HCT116 (cell line): ENCODE measurements at places on chromosomes 12 and 14. TPM values are rescaled to one million over a fixed set of nuclear protein-coding genes. Genes with fewer than 3 reads are reported as not detected.
A peak's percentile ranks its signal among the peaks of the same experiment; 100 is the strongest.

GRCh38 chr12:125683748-125684381 lies 618.6 kb downstream of the AACS start:
- no peak overlapping the region for H3K4me3 ChIP-seq
- no peaks in the 10 kb centered on the region for H3K27me3 ChIP-seq
- no peaks in the 10 kb centered on the region for H3K4me1 ChIP-seq
- DNase-seq = no peak
- no peaks in the 10 kb centered on the region for H3K36me3 ChIP-seq
- no peak overlapping the region for H3K27ac ChIP-seq

DNA sequence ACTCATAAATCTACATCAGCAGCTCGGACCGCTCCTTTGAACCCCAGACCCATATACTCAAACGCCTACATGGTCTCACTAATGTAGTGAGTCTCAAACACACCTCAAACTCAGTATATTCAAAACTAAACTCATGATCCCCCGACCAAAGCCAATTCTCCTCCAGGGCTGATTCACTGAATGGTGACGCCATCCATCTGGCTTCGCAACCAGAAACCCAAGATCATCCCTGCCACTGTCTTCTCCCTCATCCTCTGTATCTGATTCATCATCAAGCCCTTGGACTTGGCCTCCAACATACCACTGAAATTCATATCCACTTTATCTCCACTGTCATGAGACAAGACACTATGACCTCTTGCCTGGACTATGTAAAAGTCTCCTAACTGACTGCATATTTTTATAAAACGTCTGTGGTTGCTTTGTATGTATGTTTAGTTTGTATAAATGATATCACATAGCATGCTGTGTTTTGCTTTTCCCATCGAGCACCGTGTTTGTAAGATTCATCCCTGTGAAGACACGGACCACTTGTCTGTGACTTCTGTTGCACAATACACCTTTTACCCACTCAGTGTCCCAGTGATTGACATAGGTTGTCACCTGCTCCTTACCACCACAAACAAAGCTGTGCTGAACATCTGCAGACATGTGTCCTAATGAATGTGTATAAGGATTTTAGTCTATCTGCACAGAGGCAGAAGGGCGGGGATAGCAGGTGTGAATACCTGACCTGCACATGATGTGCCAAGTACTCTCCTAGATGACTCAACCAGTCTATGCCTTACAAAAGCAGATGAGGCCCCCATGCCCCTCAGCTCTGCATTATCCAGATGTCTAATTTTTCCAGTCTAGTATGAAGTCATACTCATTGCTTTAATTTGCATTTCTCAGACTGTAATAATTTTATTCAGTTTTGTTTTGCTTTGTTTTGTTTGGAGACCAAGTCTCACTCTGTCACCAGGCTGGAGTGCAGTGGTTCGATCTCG lies 76.9 kb downstream of the VWF start:
- H3K27ac ChIP-seq = no peak overlapping the region
- H3K36me3 ChIP-seq = no peaks in the 10 kb centered on the region
- H3K4me1 ChIP-seq = peaks cover 8% of the 10 kb centered on the region
- DNase-seq = no peak

DNA sequence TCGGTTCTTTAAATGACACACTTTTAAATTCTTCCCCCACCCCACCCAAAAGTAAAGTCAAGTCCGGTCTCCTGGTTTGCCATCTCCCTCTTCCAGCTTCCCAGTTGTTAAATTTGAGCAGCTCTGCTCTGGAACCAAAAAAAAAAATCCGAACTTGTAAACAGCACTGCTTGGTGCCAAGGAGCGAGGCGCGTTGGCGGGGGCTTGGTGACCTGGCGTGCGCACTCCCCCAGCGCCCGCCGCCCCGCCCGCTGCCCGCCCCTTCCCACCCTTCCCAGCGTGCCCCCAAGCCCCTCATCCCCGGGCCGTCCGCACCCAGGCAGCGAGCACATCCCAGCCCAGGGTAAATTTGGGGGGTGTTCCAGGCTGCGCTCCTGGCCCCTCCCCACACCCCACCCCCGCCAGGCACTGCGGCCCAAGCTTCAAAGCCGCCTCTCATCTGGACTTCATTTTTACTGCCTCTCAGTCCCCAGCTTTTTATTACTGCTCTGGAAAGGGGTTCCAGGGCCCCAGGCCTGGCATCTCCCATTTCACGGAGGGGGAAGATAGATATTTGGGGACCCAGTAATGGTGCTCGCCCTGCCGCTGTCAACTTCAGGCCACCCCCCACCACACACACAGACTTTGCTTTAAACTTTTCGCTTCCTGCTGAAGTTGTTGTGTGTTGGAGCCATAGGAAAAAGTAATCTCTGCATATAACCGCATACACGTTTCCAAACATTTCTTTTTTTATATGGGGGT lies 11.7 kb upstream of the ITGB7 start:
- no peak for DNase-seq
- H3K27me3 ChIP-seq = no peaks in the 10 kb centered on the region
- peak overlapping the region; percentile 99 for H3K27ac ChIP-seq
- peaks cover 2% of the 10 kb centered on the region; the same call in 1 of the 2 replicates for H3K36me3 ChIP-seq
- H3K4me3 ChIP-seq = peak overlapping the region; percentile 72
- H3K4me1 ChIP-seq = peaks cover 66% of the 10 kb centered on the region

DNA sequence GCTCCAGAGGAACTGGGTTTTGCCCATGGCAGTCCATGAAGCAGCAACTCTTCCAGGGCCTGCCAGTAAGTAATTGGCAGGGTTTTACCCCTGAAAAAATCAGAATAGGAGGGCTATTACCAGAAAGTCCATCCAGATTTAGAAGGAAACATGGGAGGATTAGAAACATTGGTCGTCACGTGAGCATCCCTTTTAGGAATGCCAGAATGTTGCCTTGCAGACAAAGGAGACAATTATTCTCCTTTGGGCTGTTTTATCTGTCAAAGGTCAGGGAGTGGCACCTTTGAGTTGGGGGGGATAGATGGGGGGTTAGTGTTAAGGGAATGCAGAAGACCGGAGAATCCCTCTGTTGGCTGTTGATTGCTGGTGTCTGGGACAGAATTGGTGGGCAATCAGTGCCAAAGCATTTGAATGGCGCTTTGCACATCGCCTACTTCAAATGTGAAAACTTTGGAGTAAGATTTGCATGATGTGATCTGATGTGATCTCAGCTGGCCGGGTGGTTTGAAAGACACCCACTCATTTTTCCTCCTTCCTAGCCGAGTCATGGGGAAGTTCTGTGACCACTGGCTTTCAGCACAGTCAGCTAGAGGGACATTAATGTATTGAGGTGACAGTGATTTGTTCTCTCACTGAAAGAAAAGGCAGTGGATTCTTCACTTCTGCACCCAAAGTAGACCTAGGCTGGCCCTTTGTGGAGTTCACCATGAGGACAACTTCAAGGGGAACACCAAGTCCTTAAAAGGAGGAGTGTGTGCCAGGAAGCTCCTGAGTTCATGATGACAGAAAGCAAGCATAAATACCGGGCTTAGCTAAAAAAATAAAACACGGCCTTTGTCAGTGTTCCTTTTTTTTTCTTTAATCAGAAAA lies 31.4 kb downstream of the FLVCR2 start:
- no peak overlapping the region for H3K4me3 ChIP-seq
- no peak overlapping the region for H3K27ac ChIP-seq
- no peaks in the 10 kb centered on the region for H3K4me1 ChIP-seq
- no peak for DNase-seq
- H3K27me3 ChIP-seq = no peaks in the 10 kb centered on the region
- H3K36me3 ChIP-seq = no peaks in the 10 kb centered on the region

GRCh38 chr12:52496590-52497071 lies 3.6 kb upstream of the KRT6A start:
- no peaks in the 10 kb centered on the region for H3K27me3 ChIP-seq
- DNase-seq = peak; percentile 80
- H3K4me1 ChIP-seq = peaks cover 29% of the 10 kb centered on the region

GRCh38 chr12:6699989-6700645 lies 498 bp downstream of the PIANP start:
- H3K4me1 ChIP-seq = peaks cover 9% of the 10 kb centered on the region
- H3K36me3 ChIP-seq = no peaks in the 10 kb centered on the region
- H3K4me3 ChIP-seq = no peak overlapping the region
- no peak overlapping the region for H3K27ac ChIP-seq
- no peaks in the 10 kb centered on the region for H3K27me3 ChIP-seq

- no peak for DNase-seq
- no peak overlapping the region for H3K4me3 ChIP-seq
- no peaks in the 10 kb centered on the region for H3K27me3 ChIP-seq
- no peak overlapping the region for H3K27ac ChIP-seq
- no peaks in the 10 kb centered on the region for H3K36me3 ChIP-seq
Observed at GRCh38 chr12:59191372-59191771, 271.1 kb upstream of the LRIG3 start.

GRCh38 chr14:101062601-101063000 lies 159.1 kb upstream of the RTL1 start:
- DNase-seq = no peak
- H3K27ac ChIP-seq = no peak overlapping the region
- H3K4me3 ChIP-seq = no peak overlapping the region
- H3K4me1 ChIP-seq = no peaks in the 10 kb centered on the region
- no peaks in the 10 kb centered on the region for H3K36me3 ChIP-seq

DNA sequence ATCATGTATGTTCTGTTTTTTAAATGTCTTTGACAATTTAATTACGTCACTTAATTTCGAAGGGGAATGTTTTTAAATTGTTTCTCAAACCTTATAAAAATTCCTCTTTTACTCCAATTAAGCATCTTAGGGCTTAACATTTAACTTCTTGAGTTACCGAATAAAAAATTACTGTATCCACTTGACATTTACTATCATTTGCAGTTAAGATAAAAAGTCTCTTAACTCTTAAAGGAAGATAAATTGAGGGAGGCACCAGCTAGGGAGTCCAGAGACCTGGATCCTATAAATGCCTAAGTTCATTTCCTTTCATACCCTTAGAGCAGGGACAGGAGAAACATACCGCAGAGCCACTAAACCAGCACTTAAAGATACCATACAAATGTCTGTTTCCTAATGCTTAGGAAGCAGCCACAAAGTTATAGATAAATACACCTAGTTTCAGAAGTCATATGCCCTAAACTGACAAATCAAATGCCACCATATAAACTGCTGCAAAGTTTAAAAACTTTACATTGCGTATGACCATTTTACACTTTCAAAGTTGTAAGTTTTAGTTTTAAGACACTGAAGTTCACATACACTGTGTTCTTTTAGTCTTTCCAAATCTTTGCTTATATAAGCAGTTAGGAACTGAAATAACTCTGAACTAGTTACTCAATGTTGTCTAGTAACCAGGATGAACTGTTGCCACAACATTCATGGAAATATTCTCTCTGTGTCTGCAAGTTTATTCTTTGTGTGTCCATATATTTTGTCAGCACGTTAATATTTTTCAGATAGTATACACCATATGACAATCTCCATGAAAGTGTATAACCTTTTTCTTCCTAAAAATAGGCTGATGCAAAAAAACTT lies 71.2 kb downstream of the GALNT4 start:
- H3K27ac ChIP-seq = no peak overlapping the region
- no peaks in the 10 kb centered on the region for H3K36me3 ChIP-seq
- H3K27me3 ChIP-seq = no peaks in the 10 kb centered on the region
- H3K4me3 ChIP-seq = no peak overlapping the region
- H3K4me1 ChIP-seq = peaks cover 6% of the 10 kb centered on the region; the same call in 1 of the 2 replicates

DNA sequence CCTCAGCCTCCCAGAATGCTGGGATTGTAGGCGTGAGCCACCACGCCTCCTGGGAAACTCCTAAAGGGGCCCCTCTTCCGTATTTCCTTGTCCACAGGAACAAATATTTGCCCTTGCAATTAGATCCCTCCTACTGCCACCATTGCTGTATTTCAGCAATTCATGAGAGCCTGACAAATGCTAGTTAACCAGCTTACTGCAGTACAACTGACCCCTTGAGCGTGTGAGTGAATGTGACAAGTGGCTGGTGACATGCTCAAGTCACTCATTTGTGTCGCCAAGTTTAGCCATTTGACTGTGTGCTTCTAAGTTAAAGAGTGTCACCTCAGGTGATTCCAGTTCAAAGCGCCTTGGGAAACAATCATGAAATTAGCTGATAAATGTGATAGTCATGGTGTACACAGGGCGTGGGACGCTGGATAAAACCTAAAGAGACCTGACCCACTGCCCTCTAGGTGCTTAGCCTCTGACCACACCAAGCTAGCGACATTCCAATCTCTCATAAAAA lies 56.1 kb upstream of the MAP1LC3B2 start:
- peaks cover 97% of the 10 kb centered on the region for H3K4me1 ChIP-seq
- H3K27me3 ChIP-seq = no peaks in the 10 kb centered on the region
- H3K27ac ChIP-seq = peak overlapping the region; percentile 94
- peak overlapping the region; percentile 15 for H3K4me3 ChIP-seq
- DNase-seq = no peak

DNA sequence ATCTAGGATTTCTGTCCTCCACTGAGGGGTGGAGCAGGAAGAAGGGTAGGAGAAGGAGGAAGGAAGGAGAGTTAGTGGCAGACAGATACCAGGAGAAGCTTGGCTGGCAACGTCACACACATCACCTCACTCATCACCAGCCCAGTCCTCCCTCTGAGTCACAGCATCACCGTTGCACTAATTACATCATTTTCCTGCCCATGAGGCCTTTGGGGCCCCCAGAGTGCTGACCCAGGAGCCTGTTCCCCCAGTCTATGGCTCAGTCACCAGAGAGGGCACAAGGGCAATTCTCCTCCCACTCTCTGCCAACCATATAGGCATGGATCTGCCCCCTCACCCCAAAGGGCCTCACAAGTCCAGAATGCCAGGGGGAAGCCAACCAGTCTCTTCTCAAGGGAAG lies 4.6 kb downstream of the RND1 start:
- H3K4me3 ChIP-seq = no peak overlapping the region
- H3K4me1 ChIP-seq = 0 out of 2 replicates have a peak, but pooled peaks cover 3% of the 10 kb centered on the region
- H3K27ac ChIP-seq = no peak overlapping the region
- no peak for DNase-seq
- H3K27me3 ChIP-seq = peaks cover 10% of the 10 kb centered on the region; the same call in 1 of the 2 replicates
- H3K36me3 ChIP-seq = no peaks in the 10 kb centered on the region

GRCh38 chr12:101042211-101042610 lies 167.8 kb downstream of the SLC5A8 start:
- no peak overlapping the region for H3K27ac ChIP-seq
- no peak overlapping the region for H3K4me3 ChIP-seq
- DNase-seq = no peak
- H3K4me1 ChIP-seq = no peaks in the 10 kb centered on the region
- no peaks in the 10 kb centered on the region for H3K27me3 ChIP-seq

- no peaks in the 10 kb centered on the region for H3K4me1 ChIP-seq
- no peak within 1 kb of the TSS for H3K27ac ChIP-seq
- H3K27me3 ChIP-seq = no peaks in the 10 kb centered on the region
- no peak for DNase-seq
- no peak within 1 kb of the TSS for H3K4me3 ChIP-seq
Observed at GRCh38 chr14:24339284-24340151, at the start of gene RIPK3. Gene RIPK3 (minus strand): TSS chr14:24339991. CDS start chr14:24339826, 165 bp downstream.

GRCh38 chr14:88995437-88996198 lies 171.2 kb downstream of the TTC8 start:
- H3K27me3 ChIP-seq = no peaks in the 10 kb centered on the region
- no peak overlapping the region for H3K4me3 ChIP-seq
- no peak overlapping the region for H3K27ac ChIP-seq

Gene CLEC4C
- not detected for total RNA-seq

Gene KCNA1
- total RNA-seq = not detected
